ENCODE measurements at places on chromosomes 4 and X.

DNA sequence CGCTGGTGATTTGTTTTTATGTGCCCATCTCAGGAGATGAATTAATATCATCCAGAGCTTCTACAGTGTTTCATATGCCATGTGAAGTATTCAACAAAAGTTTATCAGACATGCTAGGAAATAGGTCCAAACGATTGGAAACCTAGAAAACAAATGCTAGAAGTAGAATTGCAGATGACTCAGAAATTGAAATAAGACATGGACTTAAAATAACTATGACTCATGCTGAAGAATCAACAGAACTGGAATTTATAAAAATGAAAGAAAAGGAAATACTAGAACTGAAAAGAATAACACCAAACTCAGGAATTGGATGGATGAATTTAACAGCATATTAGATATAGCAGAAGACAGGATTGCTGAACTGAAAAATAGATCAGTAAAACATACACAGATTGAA, 172.7 kb upstream of the GIMD1 start:
- no peak for DNase-seq

DNA sequence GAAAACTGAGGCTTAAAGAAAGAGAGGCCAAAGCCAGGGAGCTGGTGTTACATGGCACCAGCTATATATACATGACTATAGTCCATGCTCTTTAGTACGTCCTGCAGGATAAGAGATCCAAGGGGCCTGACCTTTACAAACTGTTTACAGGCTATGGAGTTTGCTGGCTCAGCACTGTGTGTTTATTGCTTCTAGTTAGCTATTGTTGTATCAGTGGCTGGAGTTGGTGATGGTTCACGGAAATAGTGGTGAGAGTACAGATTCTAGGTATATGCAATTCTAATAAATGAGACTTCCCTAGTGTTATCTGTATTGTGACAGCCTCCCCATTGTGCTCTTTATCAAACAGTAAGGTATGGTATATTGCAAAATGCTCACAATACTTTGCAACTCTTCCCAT, 46.5 kb downstream of the REPS2 start:
- DNase-seq = no peak

- DNase-seq = no peak
Measured at GRCh38 chr4:53821179-53821851, 230.0 kb upstream of the LNX1 start.

DNA sequence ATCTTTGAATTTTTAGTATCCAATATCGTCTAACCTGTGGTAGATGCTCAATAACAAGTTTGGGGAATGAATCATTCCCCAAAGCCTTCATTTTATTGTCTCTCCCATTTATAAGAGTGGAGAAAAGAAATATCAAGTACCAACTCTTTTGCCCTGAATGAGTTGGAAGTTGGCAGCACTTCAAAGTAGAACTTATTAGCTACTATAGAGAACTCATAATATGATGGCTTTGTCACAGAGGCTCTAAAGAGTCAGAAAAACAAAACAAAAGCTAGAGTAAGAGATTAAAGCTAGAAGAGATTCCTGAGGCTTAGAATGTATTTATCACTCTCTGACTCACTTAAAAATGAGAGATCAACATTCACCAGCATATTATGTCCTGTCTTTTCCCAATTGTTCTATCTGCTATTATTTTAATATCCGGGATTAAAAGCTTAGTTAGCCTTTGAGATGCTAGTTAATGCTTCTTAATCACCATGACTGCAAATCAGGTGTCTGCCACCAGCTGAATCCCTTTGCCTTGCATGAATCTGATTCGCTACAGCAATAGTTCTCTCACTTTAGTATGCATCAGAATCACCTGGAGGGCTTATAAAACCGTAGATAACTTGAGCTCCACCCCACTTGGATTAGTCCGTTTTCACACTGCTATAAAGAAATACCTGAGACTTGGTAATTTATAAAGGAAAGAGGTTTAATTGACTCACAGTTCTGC, 77.9 kb downstream of the PALLD start:
- DNase-seq = no peak

- no peak for DNase-seq
Measured at GRCh38 chr4:41258783-41259182, 2.1 kb downstream of the UCHL1 start.

- DNase-seq = peak; percentile 67
Measured at GRCh38 chr4:76948443-76949275, 893 bp upstream of the SEPTIN11 start.

- no peak for DNase-seq
Measured at GRCh38 chrX:63747331-63747730, 37.7 kb downstream of the ARHGEF9 start.

- DNase-seq = no peak
Measured at GRCh38 chrX:110321670-110322069, 3.8 kb upstream of the AMMECR1 start.

GRCh38 chr4:24655326-24655725, 71.0 kb upstream of the DHX15 start:
- no peak for DNase-seq

GRCh38 chrX:136975684-136976470, 57.9 kb downstream of the GPR101 start:
- no peak for DNase-seq

- DNase-seq = no peak
Measured at GRCh38 chr4:119299741-119300100, 22.2 kb downstream of the FABP2 start.

DNA sequence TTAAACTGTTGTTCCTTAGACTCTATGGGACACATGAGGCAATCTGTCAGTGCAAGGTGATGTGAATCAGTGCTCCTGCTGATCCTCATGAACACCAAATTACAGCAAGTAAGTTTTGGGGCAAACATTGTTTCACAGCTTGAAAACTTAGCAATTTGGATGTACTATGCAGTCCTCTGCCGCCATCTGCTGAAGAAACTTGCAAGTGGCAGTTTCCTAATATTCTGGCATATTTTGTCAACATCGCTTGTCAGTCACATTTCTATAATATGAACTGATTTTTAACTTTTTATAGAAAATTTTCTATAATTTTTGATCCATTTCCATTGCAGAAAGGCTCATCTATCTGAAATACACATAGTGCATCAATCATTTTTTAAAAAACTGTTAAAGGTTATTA, 56.3 kb downstream of the ZAR1 start:
- no peak for DNase-seq

DNA sequence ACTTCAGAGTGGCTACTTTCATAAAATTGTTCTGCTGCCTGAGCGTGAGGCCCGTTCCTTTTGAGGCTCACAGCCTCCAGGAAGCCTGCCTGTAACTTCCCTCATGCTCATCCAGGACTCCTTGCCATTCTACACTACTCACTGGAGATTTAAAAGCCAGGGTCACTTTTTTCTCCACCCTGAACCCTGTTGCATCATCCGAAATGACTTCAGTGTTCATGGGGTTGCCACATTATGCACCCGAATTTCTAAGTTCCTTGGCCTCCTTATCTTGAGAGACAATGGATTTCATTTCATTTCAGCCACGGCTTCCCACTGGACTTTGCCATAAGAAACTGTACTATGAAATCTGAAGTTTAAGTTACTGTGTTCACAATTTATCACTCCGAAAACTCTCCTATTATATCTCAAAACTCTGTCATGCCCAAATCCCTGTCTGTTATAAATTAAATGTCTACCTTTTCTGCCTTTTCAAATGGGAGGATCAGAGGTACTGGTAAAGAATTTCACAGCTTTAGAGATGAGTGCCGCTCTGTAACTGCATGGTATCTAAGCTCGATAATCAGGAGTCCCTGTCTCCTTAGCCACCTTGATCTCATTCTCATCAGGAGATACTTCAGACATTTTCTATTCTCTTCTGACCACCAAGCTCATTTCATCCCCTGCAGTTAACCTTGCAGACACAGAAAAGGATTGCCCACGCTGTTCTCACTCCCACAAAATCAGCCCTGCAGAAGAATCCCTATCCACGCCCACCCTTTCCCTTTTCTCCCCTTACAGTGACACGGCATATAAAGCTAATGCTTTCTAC, 59.9 kb downstream of the TRIML1 start:
- DNase-seq = no peak

DNA sequence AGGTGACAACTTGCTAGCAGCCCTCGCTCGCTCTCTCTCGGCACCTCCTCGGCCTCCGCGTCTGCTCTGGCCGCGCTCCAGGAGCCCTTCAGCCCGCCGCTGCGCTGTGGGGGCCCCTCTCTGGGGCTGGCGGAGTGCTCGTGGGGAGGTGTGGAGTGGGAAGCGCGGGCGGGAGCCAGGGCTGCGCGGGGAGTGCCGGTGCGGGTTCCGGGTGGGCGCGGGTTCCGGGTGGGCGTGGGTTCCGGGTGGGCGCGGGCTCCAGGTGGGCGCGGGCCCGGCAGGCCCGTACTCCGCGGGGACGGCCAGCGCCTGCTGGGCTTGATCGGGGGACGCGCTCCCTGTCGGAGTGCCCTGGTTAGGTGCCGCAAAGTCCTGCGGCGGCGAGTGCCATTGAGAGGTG, 384.3 kb downstream of the GPM6A start:
- no peak for DNase-seq

DNA sequence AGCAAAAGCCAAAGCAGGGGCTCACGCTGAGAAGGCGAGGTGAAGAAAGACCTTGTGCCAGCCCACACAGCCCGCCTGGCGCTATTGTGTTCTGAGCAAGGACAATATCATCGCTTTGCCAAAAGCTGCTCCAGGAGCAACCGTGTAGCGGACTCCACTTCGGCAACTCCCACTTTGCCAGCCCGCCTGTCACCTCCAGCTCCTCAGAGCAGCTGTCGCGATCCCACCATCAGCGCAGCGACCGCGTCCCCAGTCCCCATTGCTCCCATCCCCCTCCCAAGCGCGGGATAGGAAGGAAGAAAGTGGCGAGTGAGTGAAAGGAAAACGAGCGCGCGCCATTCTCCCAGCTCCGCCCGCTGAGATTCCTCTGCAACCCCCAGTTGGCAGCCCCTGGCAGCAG, 759 bp downstream of the ZC4H2 start:
- DNase-seq = no peak
